ENCODE measurements at places on chromosomes 16 and 17. TPM values are rescaled to one million over a fixed set of nuclear protein-coding genes. Genes with fewer than 3 reads are reported as not detected.

GINS2 gene
- 39.6 TPM for total RNA-seq

IKZF3 gene
- 36.1 TPM for total RNA-seq

CDT1 gene
- total RNA-seq = 78.9 TPM

EPN3 gene
- 0.05 TPM for total RNA-seq

SDF2 gene
- total RNA-seq = 49.9 TPM
